ENCODE measurements at places on chromosomes 7 and 10.

GRCh38 chr7:101169838-101170551 is 4.6 kb upstream of the VGF start:
- DNase-seq, result peak; percentile 45

- no peak for DNase-seq
Observed at GRCh38 chr7:37371755-37372154, 76.9 kb downstream of the ELMO1 start.

DNA sequence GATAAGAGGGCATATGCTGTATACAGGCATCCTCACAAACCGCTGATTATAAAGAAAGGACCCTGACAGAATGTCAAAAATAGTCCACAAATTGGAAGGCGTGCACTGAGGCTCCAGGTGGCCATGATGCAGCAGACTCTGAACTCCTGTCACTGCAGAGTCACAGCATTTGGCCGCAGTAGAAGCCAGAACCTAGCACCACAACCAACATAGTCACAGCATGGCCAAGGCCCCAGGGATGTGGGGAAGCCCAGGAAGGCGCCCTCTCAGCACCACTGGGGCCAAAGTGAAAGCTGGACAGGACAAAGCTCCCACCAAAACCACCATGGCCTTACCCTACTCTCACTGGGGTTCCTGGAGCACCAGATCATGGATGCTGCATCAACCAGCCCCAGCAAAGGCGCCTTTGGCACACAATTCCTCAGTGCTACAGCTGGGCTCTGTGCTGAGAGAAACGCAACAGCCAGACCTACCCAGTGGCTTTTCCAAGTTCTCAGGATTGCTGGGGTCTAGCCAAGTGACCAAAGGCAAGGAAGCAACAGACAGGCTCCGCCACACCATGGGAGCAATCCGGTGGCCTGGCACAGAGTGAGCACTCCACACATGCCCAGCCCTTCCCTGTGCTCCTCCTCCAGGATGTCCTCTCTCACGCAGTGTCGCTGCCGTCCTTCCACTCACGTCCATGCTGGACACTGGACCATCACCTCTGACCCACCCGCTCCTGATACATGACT is 60.2 kb downstream of the STK17A start:
- DNase-seq, result no peak

DNA sequence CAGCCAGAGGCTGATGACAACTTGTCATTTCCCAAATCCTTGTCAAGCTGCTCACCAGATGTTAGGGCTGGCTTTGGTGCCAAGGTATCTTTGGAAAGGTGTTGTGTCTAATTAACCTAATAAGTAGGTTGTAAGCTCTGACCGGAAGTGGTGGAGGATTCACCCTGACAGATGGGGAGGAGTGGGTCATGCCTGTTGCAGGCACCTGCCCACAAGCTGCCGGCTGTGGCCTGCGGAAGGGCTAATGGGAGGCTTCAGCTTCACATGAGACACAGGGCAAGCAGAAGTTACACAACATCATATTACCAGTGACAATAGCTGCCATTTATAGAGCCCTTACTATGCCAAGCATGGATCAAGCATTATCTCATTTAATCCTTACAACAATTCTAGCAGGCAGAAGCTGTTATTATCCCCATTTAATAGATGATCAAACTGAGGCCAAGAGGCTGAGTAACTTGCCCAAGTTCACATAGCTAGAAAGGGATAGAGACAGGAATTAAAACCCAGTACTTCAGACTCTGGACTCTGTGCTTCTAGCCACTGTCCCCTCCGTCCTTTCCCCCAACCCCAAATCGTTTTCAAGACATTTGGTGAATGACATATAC is 63.1 kb upstream of the DUSP5 start:
- no peak for DNase-seq

DNA sequence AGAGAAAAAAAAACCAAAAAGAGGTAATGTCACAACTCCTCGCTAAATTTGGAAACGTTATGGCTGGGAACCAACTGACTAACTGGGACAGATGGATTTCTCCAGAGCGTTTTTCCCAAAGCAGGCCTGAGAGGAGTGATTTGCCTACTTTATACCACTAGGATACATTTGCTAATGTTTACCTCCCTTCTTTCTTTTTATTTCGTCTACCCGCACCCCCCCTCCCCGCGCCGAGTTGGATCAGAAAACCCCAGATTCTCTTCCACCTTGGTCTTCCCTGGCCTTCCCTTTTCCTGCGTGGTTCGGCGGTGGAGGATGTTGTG is 7.2 kb downstream of the CPA2 start:
- DNase-seq, result no peak

GRCh38 chr7:154699417-154699816 is 303.5 kb downstream of the PAXIP1 start:
- DNase-seq, result no peak

DNA sequence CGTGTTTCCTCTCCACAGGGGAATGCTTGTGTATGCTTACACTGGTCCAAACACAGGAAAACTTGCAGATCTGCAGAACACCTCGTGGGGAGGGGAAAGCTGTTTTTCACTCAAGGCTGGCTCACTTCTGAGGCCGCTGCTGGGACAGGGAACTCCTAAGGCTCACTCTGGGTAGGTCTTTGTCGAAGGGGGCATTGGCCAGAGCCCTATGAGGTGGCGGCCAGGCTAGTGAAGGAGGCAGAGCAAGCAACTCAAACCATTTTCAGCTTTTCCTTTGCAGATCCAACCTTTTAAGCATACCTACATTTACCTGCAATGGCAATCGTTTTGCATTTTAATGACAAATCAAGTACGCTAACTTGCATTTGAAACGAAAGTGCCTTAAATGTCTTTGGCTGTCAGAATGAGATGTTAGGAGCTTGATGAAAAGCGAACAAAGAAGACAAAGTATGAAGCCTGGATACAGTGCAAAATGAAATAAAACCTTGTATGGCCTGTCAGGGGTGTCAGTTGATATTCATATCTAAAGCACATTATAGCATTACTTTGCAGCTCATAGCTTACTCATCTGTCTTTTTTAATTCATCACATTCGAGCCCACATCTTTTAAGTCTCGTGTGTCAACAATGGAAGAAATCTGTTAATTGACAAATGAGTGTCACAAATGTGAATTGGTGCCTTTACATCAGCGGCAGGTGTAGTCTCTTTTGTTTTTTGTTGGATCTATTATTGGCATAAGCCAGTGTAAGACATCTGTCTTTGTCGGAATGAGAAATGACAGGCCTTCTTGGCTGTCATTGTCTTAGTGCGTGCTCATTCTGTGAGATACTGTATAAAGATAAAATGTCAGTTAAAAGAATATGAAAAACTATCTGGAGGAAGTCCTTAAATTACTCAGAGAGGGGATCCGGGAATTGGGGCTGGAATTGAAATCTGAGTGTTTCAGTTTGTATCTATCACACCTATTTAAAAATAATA is 30.5 kb downstream of the LRMDA start:
- DNase-seq, result no peak

GRCh38 chr7:140447841-140448240 is 31.5 kb downstream of the MKRN1 start:
- no peak for DNase-seq

- no peak for DNase-seq
Observed at GRCh38 chr7:140304191-140304799, 94.0 kb downstream of the SLC37A3 start.

DNA sequence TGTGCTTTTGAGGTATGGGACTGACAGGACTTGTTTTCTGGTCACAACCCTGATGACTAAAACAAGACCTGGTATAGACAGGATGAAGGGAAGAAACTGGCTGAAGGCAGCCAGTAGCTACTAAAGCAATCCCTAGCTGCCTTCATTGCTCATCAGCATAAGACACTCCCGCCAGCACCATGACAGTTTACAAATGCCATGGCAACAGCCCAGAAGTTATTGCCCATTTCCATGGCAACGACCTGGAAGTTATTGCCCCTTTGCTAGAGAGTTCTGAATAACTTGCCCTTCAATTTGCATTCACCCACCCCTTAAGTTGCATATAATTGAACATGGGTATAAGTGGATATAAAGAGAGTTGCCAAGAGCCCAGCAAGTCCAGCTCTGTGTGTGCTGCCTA is 169.6 kb upstream of the FAM171A1 start:
- no peak for DNase-seq

GRCh38 chr10:32197423-32197822 is 141.2 kb upstream of the KIF5B start:
- DNase-seq, result no peak

- DNase-seq, result no peak
Observed at GRCh38 chr7:139704308-139704879, 73.4 kb downstream of the HIPK2 start.

GRCh38 chr7:98365863-98366561 is 34.9 kb downstream of the BAIAP2L1 start:
- DNase-seq, result no peak

DNA sequence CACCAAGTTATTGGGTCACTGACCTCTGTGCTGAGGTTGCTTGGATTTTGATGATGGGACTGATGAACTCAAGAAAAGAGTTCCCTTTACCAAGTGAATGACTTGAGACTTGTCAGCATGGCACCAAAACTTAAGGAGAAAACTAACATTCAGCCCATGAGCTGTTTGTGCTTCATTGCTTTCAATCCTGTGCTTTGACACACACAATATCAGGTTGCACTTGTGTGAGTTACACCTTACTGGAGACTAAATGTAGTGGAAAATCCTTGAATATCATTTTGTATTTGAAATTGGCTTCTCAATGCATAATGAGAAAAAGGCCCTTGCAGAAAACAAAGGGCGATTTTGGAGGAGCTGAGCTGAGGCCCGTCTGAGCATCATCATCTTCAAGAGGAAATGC is 2.7 kb downstream of the BAG3 start:
- DNase-seq, result no peak

- DNase-seq, result no peak
Observed at GRCh38 chr10:122142641-122143237, 128.4 kb upstream of the BTBD16 start.

DNA sequence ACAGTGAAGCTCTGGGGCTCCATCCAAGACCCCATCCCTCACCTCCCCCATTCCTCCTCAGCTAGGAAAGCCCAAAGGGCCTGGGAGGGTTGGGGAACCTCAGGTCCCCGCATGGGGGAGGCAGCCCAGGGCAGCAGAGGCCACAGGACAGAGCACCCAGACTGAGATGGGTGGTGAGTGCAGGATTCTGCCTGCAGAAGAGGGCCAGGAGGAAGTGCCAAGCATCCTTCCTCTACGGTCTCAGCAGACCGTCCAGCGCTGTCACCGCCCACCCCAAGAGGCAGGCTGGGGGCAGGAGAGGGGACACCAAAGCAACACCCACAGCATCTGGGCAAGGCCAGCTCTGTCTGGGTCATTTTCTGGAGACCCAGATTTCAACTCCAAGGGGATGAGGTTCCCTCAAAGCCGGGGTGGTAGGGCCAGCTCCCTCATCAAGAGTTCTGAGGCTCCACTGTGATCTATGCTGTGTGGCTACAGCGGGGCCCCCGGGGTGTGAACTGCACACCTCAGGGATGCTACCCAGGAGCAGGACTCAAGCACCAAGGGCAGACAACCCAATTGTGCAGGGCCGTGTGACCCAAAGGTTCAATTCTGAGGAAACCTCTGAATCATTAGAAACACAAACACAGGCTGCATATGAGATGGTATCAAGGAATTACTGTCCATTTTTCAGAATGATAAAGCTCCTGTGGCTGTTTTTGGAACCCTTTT is 46.8 kb downstream of the CAMK2B start:
- no peak for DNase-seq

GRCh38 chr7:151518105-151518946 is 1.4 kb downstream of the RHEB start:
- peak; percentile 61 for DNase-seq

DNA sequence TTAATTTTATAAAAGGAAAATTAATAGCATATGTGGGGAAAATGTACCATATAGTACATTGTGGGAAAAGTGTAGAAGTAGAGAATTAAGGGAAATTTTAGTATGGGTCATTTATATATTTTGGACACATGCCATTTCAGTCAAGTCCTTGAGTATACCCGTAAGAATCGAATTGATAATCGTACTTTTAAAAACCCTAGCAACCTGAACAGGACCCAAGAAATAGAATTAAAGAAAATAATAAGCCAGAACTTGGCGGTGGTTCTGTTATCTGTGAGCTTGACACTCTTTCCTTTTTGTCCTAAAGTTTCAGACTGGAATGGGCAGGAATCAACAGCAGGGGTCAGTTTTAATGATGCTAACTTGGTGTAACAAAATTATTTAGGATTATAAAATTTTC is 221.0 kb downstream of the CDK14 start:
- DNase-seq, result no peak

GRCh38 chr7:114691605-114692004 is 230.3 kb upstream of the MDFIC start:
- DNase-seq, result no peak

DNA sequence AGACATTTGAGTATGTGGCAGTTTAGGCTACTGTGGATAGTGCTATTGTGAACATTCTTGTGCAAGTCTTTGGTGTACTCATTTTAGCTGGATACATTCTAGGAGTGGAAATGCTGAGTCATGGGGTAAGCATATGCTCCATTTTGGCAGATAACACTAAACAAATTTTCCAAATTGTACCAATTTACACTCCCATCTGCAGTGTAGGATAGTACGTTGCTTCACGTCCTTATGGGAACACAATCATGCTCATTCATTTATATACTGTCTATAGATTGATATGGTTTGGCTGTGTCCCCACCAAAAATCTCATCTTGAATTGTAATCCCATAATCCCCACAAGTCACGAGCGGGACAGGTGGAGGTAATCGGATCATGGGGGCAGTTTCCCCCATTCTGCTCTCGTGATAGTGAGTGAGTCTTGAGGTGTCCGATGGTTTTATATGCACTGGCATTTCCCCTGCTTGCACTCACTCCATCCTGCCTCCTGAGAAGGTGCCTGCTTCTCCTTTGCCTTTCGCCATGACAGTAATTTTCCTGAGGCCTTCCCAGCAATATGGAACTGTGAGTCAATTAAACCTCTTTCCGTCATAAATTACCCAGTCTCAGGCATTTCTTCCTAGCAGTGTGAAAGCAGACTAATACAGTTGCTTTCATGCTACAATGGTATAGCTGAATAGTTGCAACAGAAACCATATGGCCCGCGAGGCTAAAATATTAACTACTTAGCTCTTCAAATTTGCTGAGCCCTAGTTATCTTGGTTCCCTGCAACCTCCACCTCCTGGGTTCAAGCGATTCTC is 25.6 kb downstream of the RNF216 start:
- DNase-seq, result no peak

GRCh38 chr7:70907259-70908247 is 224.4 kb upstream of the GALNT17 start:
- DNase-seq, result no peak

DNA sequence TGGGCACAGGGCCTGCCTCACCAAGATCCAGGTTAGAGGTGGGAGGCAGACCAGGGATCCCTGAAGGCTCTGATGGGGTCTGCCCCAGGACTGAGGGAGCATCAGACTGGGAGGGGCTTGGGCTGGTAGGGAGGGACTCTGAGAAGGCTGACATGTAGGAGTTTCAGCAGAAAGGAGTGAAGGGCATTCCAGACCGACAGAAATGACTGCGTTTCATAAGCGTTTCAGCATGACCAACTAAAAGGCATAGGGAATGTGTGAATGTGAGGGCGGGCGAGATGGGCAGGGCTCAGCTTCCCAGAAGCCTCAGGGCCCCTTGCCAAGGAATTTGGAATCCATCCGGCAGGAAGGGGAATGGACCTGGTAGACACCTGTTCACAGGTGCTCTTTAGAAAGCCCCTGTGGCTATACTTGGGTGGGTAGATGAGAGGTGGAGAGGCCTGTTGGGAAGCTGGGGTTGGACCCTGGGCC is 24.9 kb upstream of the SLC29A3 start:
- DNase-seq, result no peak

Measured in Caki2 (cell line).